CD4-positive, alpha-beta T cell treated with Interleukin-10 for 1 hour (primary cell): ENCODE measurements at places on chromosomes 5 and 9.

GRCh38 chr9:72476617-72477437, 44.6 kb upstream of the TMC1 start:
- DNase-seq = no peak

DNA sequence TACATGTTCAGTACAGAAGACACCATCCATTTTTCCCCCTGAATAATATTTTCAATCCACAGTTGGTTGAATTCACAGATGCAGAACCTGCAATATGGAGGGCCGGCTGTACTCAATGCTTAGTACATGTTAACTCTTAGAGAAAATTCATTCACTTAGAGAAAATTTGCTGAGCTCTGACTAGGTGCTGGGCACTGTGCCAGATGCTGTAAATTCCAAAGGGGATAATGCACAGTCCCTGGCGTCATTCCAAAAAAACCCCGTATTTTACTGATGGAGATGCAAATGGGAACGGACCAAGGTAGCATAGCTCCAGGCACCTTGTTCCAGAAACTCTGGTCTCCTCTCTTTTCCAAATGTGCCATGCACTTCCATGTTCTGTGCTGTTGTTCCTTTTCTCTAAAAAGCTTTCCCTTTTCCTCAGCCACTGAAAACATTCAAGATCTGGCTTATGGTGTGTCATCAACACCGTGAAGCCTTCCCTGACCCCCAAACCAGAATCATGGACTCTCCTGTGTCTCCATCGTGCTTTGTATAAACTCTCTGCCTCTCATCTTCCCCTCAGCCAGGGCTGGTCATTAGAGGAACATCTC, 55.7 kb upstream of the COL15A1 start:
- no peak for DNase-seq

- DNase-seq = no peak
These were observed 70.0 kb downstream of the GLDC start for GRCh38 chr9:6575324-6576034.

GRCh38 chr5:122091936-122092600, 14.0 kb upstream of the LOX start:
- no peak for DNase-seq

- DNase-seq = no peak
These were observed at the start of gene UBE2QL1 for GRCh38 chr5:6448622-6449464. UBE2QL1 (plus strand) TSS chr5:6448859; CDS start chr5:6448894, 35 bp downstream.

DNA sequence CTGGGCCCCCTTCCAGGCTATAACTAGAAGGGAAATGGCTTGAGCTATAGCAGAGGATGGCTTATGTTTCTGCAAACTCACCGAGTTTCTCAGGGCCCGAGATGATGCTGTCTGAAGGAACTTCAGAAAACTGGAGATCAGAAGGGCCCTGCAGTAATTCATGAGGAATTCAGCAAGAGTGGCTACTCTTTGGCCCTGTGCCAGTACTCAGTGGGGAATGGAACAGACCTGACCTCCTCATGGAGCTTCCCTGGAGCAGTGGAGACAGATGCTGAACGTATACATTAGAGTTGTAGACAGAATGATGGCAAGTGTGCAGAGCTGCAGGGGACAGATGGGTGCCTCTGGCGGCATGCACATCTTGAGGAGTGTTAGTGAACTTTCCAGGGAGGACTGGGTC, 17.3 kb upstream of the SMIM32 start:
- DNase-seq = no peak

DNA sequence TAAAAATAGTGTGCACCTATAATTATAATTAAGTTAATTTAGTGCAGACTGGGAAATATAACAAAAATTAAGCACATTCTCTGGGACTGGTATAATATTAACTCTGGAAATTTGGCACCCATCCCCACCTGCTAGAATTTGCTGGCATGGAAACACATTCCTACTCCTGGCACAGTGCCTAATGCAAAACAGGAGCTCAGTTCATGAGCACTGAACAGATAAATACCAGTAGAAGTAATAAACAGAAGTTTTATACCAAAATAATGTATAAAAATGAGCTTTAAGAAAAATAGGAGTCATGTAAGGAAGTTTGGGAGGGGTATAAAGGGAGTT, 23.7 kb upstream of the NPR3 start:
- no peak for DNase-seq

DNA sequence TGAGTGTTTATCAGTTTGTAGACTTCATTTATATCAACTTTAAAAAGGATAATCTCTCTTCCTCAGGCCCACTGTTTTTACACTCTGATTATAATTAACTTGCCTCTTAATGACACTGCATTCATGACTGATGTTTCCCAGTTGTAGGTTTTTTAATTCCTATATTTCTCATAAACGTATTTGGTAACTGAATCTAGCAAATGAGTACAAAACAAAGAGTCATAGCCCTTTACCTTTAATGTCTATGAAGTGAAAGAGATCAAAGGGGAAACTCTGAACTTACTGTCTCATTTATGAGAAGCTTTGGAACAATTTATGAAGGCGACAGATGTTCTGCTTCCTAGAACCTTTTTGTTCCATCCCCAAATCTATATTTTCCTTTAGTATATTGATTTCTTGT, 56.6 kb upstream of the ABCA1 start:
- DNase-seq = no peak

DNA sequence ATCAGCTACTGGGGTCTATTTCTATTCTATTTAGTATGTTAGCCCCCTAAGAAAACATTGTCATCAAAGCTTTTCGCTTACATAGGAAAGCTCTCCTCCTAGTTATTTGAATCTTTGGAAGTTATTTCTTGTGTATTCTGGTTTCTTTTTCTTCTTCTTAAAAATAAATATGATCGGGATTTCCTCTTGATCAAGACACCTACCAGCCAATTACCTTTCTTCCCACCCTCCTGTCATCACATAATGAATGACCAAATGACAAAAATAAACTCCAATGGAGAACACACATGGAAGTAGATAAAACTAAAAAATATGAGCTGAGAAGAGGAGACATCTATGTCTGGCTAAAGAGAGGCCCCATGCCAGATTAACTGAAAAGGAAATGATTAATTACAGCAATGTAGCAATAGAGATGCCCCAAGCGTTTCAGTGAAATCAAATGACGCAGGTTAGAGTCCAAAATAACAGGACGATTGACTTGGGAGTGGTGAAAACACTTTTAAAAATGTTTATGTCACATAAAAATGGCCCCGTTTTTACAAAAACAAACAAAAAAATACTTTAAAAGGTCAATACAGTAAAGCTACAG, 59.5 kb upstream of the PCSK1 start:
- no peak for DNase-seq

- DNase-seq = no peak
These were observed 6.6 kb upstream of the PTPN3 start for GRCh38 chr9:109504689-109505088.

DNA sequence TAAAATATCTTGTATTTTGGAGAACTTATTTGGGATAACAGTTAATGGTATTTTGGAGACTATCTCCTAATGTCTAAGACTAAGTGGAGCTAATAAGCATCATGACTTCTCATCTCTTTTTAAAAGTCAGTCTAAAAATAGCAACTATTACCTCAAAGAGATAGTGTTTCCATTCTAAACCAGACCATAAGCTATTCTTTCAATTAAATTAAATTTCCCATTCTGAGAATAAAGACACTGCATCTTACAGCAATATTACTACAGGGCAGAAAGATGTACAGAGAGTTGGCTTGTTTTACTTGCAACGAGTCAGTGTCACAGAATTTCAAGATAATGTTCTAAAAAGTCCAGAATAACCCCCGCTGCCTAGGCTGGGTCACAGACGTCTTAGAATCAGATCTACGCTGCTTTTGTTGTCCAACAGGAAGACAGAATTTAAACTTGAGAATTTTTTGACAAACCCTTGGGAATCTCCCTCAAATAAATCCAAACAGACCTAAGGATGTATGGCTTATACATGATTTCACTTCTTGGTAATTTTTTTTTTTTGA, 98.9 kb downstream of the USP20 start:
- peak; percentile 27 for DNase-seq

GRCh38 chr5:125197321-125197720, 450.9 kb upstream of the ZNF608 start:
- no peak for DNase-seq

DNA sequence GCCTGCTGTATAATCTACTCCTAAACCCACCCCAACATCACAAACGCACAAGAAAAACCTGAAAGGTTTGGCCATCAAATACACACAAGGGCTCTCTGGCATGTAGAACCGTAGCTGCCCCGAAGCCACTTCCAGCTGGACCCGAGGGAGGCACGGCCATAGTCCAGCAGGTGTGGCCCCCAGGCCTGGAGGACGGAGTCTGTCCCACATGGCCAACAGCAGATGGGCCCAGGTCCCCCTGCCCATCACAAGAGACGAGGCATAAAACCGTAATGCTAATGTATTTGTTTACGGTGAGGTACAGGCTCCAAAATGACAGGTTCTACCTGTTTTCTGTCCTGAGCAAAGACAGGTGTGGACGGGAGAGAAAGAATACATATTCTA, 234.2 kb downstream of the SYK start:
- DNase-seq = no peak

DNA sequence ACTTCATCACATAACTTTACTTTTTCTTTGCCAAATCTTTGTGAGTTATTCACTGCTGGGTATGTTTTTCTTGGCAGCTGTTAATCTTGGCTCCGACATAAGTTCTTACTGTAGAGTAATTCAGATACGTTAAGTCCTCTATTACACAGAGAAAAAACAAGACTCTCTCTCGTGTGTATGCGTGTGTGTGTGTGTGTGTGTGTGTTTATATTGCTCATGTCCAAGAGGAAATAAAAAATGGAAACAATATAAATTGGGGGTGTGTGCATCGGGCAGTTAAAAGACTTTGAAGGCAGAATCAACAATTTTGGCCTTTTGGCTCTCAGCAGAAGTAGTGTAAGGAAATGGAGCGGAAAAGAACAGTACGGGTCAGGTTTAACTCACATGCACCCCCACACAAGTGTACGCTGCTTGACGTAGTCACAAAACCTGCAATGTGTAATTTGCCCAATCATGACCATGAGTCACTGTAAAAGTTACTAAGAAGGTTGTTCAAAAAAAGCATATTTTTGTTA, 67.2 kb upstream of the IFNE start:
- no peak for DNase-seq

GRCh38 chr5:148140846-148141245, 27.5 kb upstream of the SPINK14 start:
- no peak for DNase-seq

DNA sequence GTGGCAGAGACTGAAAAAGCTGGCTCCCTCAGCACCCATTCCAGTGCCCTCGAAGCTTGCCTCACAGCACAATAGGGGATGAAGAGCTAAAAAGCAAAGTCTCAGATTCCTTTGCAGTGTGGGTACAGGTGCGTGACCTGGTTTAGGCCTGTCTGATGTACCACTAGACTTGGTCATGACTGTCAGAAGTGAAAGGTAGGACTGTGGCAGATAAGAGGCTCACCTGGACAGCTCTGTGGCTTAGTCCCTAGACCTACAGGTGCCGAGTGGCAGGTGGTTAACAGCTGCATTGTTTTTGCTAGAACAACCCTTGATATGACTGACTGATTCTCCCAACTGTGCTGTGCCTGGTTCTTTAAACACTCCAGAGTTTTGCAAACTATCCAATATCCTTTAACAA, 14.7 kb upstream of the SFXN1 start:
- no peak for DNase-seq

DNA sequence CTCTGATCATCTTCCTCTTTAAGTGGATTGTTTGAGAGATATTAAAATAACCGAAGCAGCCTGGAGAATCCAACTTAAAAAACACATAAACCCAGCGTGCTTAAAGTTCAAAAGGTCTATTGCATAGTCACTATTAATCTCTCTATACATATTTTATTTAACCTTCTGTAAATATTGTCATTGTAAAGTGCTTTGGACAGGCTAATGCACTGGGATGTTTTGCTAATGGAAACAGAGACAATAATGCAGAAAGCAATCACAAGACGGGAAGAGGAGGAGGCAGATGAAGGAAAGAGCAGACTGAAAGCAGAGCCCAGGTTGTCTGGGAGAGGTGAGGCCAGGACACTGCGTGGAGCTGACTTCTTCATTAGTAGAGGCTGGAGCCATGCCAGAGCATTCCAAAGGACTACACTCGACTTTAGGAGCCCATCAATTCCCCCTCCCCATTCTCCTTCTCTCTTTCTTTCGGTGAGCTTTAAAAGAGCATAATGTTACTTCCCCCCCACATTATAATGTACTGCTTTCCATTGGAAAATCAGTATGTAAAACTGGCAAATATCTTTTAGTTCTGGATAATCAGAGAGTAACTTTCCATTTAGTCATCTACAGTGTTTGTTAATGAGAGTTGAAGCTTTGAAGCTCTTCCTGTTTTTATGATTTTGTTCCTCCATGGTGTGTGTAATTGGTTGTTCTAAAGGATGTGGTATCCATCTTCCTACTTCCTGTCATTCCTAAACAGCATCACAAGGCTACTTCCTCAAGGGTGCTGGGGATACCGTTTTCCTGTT, 307.3 kb upstream of the MPDZ start:
- DNase-seq = no peak

- no peak for DNase-seq
These were observed 21.3 kb upstream of the AOPEP start for GRCh38 chr9:94705162-94705702.

DNA sequence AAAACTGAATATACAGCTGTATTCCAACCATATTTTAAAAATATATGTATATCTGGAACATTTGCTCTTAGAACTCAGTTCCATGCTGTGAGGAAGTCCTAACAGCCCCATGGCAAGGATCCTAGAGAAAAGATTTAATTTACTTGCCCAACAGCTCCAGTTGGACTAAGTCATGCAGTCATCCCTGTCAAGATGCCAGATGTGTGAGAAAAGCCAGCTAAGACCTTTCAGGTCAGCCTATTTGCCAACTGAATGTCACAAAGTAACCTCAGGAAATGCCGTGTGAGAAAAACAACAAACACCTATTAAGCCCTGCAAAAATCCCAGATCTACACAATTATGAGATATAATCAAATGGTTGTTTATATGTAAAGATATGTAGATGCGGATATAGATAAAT, 416.3 kb downstream of the NR2F1-AS1 start:
- DNase-seq = no peak

DNA sequence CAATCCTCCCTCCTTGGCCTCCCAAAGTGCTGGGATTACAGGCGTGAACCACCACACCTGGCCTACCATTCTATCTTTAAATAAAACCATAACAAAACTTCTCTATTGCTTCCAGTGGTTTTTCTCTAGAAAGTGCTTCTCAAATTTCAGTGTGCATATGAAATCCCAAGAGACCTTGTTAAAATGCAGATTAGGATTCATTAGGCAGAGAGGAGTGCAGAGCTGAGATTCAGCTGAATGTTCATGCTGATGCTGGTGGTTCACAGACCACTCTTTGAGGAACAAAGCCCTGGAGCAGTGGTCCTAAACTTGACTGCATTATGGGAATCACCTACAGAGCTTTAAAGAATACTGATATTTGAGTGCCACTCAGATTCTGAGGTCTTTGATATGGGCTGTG, 28.2 kb downstream of the CARD6 start:
- DNase-seq = no peak

GRCh38 chr5:133117912-133118445, 66.2 kb downstream of the HSPA4 start:
- DNase-seq = no peak

- peak; percentile 20 for DNase-seq
These were observed 36.1 kb downstream of the CAAP1 start for GRCh38 chr9:26856413-26857032.

- no peak for DNase-seq
These were observed 57.2 kb downstream of the OLFM1 start for GRCh38 chr9:135144581-135145170.
